ENCODE measurements at places on chromosomes 16 and 17.
A peak's percentile ranks its signal among the peaks of the same experiment; 100 is the strongest.

- DNase-seq, result no peak
These were observed 3.4 kb downstream of the FBXO39 start for GRCh38 chr17:6779411-6779810.

DNA sequence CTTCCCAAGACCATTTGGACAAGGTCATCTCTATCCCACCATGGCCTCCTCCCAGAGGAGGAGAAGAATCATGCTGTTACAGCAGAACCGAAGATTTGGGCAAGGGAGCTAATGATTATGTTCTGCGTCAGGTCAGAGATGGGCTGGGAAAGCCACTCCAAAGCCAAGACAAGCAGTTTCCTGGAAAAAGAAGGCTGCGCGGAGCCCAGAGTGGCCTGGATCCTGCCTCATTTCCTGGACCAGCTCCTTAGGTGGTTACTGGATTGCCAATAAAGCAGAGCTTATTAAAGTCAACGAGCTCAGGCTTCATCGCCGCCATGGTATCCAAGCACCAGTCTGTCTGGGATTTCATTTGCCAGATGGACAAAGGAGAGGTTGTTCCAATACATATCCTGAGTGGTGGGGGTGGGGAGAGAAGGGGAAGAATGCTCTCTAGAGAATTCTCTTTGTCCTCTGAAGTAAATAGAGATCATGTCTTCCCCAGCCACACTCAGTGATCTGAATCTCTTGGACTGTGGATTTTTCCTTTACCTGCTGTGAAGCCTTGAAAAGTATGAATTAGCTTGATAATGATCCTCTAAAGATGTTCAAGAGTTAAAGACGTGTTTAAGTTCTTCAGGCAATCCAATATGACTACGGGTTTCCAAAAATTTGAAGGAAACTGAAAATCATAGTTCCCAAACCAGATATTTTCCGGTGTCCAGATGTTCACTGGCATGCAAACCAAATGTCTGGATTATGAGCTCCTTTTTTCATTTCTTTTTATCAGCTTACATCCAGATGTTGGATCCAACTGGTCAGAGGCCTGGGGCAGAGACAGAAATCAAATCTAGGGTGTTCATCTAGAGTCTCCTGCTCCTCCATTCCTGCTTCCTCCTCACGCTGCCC, 17.7 kb downstream of the PRAC1 start:
- no peak for DNase-seq

- DNase-seq, result peak; percentile 84
These were observed 382.0 kb upstream of the DYNLRB2 start for GRCh38 chr16:80158766-80159165.

DNA sequence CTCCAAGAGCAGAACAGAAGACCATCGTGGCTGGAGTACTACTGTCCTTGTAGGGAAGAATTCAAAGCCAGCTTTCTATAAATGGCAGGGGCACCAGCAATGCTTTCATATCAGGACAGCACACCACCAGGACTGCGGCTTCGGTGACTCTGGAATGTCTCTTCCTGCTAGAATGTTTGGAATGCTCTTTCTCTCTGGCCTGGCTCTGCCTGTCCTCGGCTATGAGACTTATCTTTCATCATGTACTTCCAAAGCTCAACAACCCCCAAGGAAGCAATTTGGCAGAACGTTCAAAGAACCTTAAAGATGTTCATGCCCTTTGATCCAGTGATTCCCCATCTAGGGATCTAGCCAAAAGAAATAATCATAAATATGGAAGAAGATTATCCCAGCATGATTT, 52.7 kb upstream of the NOG start:
- DNase-seq, result no peak

DNA sequence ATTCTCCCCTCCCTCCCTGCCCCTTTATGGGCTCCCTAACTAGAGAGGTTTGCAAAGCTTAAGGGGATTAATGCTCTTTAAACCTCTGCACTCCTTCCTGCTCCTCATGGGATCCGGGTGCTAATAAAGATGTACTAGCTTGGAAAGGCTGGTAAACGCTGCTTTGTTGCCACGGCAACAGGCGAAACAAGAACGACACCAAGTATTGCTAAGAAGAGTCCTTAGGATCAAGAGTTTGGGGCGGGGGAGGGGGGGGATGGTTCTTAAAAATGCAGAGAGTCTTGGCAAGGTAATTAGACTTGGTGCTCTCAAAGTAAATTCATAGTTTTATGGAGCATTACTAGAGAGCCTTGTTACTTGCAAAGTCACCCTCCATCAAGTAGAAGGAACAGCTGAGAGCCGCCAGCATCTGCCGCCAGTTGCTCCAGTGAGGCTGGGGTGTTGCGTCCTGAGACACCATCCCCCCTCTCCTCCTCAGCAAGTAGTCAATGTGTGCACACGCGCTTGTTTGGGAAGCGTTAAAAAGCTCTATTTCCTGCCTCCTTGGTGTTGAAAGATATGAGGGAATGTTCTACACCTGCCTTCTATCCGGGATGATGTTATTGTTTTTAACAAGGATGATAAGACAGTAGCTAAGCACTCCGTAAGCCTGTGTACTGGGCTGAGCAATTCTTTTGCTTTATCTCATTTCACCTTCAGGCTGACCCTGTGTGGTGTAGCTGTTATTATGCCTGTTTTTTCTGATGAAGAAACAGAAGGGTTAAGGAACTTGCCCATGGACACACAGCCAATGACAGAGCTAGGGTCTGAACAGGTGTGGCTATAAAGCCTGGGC, 190.9 kb downstream of the CCDC182 start:
- peak; percentile 5 for DNase-seq

- DNase-seq, result no peak
These were observed 17.2 kb downstream of the KATNB1 start for GRCh38 chr16:57752581-57753447.

GRCh38 chr17:4818276-4818675, 11.3 kb downstream of the PLD2 start:
- no peak for DNase-seq

GRCh38 chr17:64504769-64505339, 1.2 kb downstream of the DDX5 start:
- no peak for DNase-seq

GRCh38 chr17:58097384-58098088, 14.3 kb downstream of the DYNLL2 start:
- DNase-seq, result no peak

DNA sequence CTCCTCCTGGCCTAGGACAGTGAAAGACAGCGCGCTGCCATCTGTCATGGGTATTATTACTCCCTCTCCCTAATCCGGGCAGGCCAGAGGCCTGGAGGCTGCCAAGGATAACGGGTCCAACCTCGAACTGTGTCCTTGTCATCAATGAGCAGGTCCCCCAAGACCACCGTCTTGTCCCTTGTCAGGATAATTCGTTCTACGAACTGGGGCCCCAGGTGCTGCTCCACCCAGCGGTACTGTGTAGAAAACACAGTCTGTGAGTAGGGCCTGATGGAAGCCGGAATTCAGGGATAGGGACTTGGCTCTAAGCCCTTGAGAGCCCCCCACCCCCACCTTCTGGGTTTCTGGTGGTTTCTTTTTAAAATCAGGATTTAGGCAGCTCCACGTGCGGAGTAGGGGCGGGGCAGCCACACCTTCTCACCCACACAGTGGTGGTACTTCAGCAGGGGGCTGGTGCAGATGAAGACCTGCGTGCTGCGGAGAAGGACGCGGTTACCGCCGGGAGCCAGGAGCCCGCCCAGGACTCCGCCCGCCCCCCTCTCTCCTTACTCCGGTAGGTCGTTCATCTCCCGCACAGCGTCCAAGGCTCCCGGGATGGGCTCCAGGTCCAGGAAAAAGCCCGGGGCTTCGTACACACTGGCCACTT, 787 bp downstream of the NT5C start:
- DNase-seq, result peak; percentile 51

DNA sequence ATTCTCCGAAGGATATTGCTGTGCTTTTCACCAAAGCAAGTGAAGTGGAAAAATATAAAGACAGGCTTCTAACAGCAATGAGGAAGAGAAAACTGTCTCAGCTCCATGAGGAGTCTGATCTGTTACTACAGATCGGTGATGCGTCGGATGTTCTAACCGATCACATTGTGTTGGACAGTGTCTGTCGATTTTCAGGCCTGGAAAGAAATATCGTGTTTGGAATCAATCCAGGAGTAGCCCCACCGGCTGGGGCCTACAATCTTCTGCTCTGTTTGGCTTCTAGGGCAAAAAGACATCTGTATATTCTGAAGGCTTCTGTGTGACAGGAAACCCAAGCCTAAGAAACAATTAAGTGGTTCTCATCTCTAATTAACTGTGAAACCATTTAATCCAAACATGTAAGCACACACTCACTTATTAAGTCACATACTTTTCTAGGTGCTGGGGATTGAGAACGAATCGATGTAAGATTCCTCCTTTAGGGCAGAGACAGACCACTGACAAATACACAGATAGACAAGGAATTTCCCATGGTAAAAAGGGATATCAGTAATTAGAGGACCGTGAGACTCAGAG, 22.8 kb downstream of the SLFN5 start:
- no peak for DNase-seq

DNA sequence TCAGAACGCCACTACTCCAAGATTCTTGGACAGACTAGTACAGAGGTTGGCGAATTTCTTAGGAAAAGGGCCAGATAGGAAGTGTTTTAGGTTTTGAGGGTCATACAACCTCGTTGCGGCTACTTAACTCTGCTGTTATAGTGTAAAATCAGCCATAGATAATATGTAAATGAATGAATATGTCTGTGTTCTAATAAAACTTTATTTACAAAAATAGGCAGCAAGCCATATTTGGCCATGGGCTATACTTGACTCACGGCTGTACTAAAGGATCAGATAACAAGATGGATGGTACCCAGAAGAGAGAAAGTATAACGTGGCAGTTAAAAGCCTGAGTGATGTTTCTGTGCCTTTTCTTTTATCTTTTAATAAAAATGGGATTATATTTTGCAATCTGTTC, 125.5 kb downstream of the HS3ST4 start:
- no peak for DNase-seq

GRCh38 chr17:17408236-17408794, 68.5 kb upstream of the MED9 start:
- no peak for DNase-seq

GRCh38 chr17:17671369-17672129, 9.7 kb upstream of the RAI1 start:
- DNase-seq, result no peak

DNA sequence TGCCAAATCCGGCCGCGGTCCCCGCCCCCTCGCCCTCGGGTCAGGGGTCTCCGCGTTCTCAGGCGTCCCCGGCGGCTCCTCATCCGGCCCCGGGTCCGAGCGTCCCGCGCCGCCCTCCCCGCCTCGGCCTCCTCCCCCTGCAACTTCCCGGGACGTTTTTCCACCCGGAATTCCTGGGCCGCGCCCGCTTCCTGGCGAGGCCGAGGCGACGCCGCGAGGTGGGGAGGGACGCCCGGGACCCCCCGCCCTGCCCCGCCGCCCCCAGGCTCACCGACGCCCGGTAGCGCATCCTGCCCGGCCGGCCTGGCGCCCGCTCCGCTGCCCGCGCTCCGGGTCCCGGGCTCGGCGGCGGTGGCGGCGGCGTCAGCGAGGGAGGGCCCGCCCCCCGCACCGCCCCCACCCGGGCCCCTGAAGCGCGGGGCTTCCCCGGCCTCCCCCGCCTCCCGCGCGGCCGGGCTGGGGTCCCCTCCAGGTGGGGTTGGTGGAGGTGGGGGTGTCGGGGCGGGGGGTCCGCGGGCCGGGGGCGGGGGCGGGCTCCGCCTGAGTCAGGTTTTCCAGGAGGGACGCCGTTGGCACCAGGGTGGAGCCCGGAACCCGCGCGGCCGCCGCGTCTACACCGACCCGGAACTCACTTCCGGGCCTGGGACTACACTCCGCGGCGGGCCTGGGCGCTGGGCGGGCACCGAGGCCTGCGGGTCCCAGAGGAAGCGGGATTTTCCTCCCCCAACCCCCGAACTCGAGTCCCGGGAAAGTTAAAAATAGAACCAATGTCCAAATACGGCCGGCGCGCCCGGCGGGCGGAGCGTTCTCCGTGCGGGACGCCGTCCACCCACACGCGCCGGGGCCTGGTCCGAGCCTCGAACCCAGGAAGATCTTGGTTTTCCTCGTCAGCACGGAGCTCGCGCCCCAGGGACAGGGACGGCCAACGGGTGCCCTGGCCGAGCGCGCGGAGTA, 6.8 kb downstream of the MYO1C start:
- DNase-seq, result peak; percentile 51

DNA sequence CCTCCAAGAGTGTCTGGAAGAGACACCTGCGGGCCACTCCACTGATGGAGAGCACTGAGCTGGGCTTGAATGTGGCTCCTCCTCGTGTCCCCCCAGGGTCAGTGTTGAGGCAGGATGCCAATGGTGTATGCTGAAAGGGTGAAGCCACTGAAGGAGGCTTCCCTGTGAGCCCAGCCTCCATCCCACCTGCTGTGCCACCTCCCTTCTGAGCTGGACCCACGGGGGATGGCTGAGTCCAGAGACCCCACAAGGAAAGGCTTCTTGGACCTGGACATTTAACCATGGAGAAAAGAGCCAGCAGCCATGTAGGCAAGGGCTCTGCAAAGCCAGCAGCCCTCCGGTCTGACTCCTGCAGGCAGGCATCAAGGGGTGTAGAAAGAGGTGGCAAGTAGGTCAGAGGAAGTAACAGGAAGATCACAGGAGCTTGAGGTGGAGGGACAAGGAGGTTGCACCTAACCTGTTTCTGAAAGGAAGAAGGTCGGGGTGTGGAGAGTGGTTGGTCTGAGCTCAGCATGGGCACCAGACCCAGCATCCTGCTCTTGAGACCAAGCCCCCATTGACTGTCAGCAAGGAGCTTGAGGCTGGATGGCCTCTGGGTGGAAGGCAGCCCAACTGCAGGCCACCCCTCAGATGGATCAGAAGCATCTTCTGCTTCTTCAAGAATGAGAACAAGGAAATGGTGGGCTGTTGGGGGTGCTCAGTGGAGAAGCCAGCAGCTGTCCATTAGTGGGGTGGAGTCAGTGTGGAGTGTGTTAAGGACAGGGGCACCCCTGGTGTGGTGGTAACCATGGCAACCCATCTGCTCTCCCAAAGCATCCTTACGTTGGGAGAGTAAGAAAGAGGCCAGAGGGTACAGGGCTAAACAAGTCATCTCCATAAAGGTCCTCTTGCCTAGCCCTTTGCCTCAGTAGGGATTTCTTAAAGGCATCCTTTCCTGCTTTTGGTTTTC, 80.7 kb downstream of the PLD6 start:
- DNase-seq, result no peak

- peak; percentile 56 for DNase-seq
These were observed 52.5 kb downstream of the TBX4 start for GRCh38 chr17:61504697-61505096.

DNA sequence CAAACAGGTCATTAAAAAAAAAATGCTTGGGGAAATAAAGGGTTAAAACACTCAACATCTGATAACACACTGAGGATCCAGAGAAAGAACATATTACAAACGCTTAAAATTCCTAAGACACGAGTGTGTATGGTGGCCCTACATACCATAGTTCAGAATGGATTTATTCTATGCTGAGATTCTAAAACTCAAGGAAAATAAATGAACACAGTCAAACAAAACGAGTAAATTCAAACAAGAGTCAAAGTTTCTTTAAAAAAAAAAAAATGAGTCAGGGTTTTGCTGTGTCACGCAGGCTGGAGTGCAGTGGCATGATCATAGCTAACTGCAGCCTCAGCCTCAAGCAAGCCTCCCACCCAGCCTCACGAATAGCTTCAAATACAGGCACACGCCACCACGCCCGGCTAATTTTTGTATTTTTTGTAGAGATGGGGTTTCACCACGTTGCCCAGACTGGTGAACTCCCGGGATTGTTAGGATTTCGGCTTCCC, 17.4 kb downstream of the CRK start:
- DNase-seq, result peak; percentile 14

Measured in RCC 7860 (cell line).